T-helper 1 cell (primary cell): ENCODE measurements at places on chromosomes 7 and 10.

GRCh38 chr7:16934722-16935340 is 53.0 kb upstream of the AGR3 start:
- no peak for DNase-seq

DNA sequence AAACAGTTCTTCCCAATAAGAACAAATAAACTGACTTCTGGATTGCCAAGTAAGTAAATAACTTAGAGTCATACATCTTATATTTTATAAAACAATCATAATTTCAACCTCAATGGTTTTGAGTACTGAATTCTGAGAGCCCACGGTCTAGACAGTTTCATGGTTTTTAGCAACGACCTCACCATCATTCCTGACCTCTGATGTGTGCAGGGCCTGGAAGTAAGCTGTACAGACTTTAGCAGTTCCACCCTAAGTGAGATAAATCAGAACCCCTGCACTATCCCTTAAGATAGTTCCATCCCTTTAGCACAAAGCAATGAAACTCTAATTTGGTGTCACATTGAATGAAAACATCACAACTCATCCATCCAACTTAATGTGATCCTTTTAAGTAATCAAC is 86.0 kb downstream of the NEBL start:
- no peak for DNase-seq

DNA sequence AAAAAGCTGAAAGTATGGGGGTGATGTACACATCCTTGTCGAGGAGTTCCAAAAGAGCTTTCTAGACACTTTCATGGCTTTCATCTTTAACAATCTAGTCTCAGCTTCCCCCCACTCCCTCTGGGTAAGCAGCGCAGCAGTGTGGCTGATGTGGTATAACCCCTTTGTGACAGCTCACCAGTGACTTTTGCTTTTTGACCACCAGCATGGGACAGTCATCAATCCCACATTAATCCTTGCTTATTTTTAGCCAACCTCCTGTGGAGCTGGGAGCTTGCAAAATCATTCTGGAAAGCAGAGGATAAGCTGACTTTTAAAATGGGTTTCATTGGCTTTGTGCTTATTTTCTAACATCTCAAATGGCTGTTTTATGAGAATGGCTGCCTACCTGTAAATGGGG is 272.7 kb downstream of the HDAC9 start:
- no peak for DNase-seq

GRCh38 chr7:116707289-116707688 is 35.3 kb downstream of the MET start:
- no peak for DNase-seq

DNA sequence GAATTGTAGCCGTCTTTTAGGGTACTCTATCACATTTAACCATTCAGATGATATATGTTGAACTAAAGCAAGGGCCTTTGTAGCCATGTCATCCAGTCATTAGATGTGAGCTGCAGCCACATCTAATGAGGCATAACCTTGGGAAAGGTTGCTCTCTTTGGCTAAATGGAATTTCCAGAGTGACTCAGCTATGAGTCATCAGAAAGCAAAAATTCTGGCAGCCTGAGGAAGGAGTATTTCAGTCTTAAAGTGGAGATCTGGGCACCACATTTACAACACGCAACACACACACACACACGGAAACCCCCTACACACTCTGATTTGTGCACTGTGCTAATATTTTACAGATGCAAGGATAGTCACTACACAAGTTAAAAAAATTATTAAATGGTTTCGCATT is 176.9 kb upstream of the ZWINT start:
- no peak for DNase-seq

DNA sequence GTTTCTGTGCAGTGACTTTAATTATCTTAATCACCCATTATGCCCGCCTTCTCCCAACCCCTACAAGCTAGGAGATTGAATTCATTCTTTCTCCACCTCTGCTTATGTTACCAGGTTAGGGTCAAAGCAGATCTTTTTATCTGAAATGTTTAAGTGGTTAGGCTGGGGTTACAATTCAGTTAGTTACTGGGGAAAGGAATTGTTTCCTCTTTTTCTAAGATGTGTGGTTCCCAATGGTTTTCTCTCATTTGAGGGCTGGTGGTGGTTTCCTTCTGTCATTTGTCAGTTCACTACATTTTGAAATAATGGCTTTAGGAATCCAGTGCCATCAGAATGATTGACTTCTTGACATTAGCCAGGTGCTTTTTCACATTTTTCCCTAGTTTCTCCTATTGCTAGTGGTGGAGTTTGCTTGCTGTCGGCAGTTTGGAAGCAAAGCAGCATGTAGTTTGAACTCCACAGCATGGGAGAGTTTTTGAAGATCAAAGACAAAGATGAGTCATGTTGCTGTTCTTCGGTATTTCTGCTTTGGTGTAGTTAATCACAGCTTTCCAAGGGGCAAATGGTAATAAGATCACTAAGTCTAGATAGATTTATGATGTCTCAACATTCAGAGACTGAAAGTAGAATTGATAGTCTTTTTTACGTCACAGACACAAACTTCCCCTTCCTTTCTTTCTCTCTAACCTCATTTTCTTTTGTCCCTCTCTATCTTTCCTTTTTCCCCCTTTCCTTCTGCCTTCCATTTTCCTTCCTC is 168.2 kb downstream of the SND1 start:
- DNase-seq, result no peak

- DNase-seq, result no peak
These were observed 52.8 kb upstream of the GPR26 start for GRCh38 chr10:123613346-123613850.

- DNase-seq, result no peak
These were observed 82.1 kb downstream of the VIPR2 start for GRCh38 chr7:159062569-159062968.

DNA sequence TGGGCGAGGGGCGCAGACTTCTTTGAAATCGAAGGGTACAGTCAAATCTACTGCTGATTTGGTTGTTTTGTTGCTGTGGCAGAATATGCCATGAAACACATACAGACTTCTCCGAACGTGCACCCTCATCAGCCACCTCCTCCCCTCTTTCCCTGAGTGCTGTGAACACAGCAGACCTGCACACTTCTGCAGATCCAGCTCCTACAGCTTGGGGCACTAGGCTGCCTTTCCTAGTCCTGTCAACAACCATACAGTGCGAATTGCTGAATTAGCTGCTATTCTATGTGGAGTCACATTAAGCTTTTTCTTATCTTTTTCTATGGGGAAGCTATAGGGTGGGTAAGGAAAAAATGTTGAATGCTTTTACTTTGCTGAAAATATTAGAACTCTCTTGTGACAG is 57.5 kb downstream of the COL17A1 start:
- no peak for DNase-seq
